ENCODE measurements at places on chromosomes 7 and 10.

DNA sequence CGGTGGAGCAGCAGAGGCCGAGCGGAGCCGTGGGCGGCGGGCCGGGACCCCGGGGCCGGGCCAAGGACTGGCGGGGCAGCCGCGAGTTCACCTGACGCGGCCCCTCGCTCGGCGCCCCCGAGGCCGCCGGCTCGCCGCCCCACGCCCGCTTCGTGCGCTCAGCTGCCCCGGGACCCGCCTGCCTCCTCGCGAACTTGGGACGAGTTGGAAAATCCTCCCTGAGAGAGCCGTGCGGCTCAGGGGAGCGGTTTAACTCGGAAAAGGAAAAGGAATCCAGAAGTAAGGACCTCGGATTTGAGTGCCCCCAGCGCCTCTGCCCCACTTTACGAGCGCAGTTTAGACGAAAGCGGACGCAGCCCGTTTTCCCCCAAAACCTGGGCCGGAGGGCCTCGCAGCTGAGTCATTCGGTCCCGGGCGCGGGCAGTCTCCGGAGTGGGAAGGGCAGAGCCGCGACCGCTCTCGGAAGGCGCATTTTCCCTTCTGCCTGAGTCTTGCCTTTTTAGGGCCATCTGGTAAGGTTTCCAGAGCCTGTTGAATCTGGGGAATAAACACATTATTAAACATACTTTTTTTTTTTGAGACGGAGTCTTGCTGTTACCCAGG, 744 bp downstream of the CREM start:
- peak overlapping the region; percentile 97 for H3K4me3 ChIP-seq
- peak overlapping the region; percentile 99 for H3K27ac ChIP-seq
- H3K4me1 ChIP-seq, result peaks cover 58% of the 10 kb centered on the region

- H3K36me3 ChIP-seq, result no peaks in the 10 kb centered on the region
- H3K27me3 ChIP-seq, result peaks cover 6% of the 10 kb centered on the region
- no peak overlapping the region for H3K4me3 ChIP-seq
- no peak overlapping the region for H3K27ac ChIP-seq
Measured at GRCh38 chr7:39295796-39296195, 270.4 kb upstream of the YAE1 start.

GRCh38 chr10:17871036-17871435, 61.9 kb downstream of the MRC1 start:
- H3K4me3 ChIP-seq, result no peak overlapping the region
- no peak overlapping the region for H3K27ac ChIP-seq
- no peaks in the 10 kb centered on the region for H3K36me3 ChIP-seq
- peaks cover 11% of the 10 kb centered on the region for H3K27me3 ChIP-seq
- no peak for DNase-seq

GRCh38 chr7:92461027-92462003, 14.0 kb downstream of the GATAD1 start:
- no peak for DNase-seq
- no peak overlapping the region for H3K4me3 ChIP-seq
- H3K36me3 ChIP-seq, result peaks cover 8% of the 10 kb centered on the region
- no peaks in the 10 kb centered on the region for H3K27me3 ChIP-seq

DNA sequence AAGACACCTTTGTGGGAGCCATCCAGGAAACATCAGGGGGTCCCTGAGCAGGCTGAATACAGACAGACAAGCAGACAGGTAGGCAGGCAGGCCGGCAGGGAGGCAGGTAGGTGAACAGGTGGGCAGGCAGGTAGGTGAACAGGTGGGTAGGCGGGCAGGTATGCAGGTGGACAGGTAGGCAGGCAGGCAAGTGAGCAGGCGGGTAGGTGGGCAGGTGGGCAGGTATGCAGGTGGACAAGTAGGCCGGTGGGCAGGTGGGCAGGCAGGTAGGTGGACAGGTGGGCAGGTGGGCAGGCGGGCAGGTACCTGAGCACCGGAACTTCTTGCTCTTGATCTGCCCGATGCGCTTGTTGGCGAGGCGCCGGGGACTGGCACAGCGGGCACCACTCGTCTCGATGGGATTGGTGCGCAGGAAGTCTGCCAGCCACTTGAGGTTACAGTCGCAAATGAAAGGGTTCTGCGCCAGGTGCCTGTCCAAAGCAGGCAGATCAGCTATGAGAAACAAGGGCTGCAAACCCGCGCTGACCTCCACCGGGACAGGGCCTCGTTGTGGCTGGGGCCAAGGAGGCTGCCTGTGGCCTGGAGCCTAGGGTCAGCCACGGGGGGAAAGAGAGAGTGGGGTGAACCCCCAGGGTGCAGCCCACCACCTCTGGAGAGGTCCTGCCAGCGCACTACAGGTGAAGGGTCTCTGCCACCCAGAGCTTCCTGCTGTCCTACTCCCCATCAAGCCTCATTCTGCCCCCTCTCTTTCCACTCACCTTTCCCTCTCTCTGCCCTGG, 136.9 kb downstream of the SLIT1 start:
- no peak overlapping the region for H3K4me3 ChIP-seq
- no peak for DNase-seq
- H3K27ac ChIP-seq, result no peak overlapping the region
- no peaks in the 10 kb centered on the region for H3K27me3 ChIP-seq
- peaks cover 4% of the 10 kb centered on the region for H3K4me1 ChIP-seq

GRCh38 chr7:42981601-42982000, 49.4 kb downstream of the MRPL32 start:
- H3K4me3 ChIP-seq, result no peak overlapping the region
- DNase-seq, result no peak
- H3K27me3 ChIP-seq, result peaks cover 5% of the 10 kb centered on the region
- peaks cover 14% of the 10 kb centered on the region for H3K36me3 ChIP-seq

DNA sequence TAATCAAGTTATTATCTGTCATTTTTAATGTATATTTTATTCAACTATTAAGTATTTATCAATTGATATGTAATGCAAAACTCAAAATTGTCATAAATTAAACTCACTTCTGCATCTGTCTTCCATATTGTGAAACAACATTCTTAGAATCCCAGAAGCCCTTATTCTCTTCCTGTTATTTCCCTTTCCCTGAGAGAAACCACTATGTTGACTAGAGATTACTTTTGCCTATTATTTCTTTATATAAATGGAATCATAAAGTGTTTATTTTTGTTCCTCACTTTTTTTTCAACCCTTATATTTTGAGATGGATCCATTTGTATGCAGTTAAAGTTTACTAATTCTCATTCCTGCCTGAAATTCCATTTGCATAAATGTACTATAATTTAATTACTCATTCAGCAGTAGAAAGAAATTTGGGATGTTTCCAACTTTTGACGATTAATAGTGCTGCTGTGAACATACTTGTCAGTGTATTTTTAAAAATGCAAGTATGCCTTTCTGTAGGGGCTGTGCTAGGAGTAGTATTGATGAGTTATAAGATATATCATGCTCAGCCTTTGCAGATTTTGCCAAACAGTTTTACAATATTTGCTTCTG, 211.2 kb downstream of the SEMA3D start:
- H3K36me3 ChIP-seq, result no peaks in the 10 kb centered on the region
- H3K27ac ChIP-seq, result no peak overlapping the region
- H3K4me3 ChIP-seq, result no peak overlapping the region
- H3K4me1 ChIP-seq, result no peaks in the 10 kb centered on the region
- no peaks in the 10 kb centered on the region for H3K27me3 ChIP-seq

DNA sequence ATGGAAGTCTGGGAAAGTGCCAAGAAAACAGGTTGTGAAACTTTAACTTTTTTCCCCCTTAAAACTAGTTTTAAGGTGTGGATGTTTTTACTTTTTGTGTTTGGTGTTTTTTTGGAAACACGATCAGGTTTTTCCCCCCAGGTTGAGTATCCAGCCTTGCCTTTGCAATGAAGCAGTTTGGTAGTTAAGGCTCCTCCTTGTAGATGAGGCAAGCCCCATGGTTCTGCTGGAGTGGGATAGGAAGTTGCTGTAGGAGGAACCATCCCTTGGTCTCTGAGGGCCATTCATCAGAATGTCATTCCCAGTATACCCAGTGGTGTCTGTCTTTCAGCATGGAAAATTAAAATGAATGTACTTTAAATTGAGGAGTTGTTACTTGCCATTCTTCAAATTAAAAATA, 2.7 kb downstream of the CUL1 start:
- no peaks in the 10 kb centered on the region for H3K27me3 ChIP-seq
- no peaks in the 10 kb centered on the region for H3K36me3 ChIP-seq
- H3K4me1 ChIP-seq, result peaks cover 71% of the 10 kb centered on the region
- peak overlapping the region; percentile 44 for H3K27ac ChIP-seq
- DNase-seq, result no peak
- H3K4me3 ChIP-seq, result peak overlapping the region; percentile 81

- peaks cover 5% of the 10 kb centered on the region for H3K27me3 ChIP-seq
- peaks cover 10% of the 10 kb centered on the region for H3K4me1 ChIP-seq
- DNase-seq, result no peak
- H3K36me3 ChIP-seq, result no peaks in the 10 kb centered on the region
- H3K27ac ChIP-seq, result no peak overlapping the region
Measured at GRCh38 chr10:30756151-30756550, 126.6 kb upstream of the LYZL2 start.
